ENCODE measurements at places on chromosomes 4 and X.
A peak's percentile ranks its signal among the peaks of the same experiment; 100 is the strongest.

DNA sequence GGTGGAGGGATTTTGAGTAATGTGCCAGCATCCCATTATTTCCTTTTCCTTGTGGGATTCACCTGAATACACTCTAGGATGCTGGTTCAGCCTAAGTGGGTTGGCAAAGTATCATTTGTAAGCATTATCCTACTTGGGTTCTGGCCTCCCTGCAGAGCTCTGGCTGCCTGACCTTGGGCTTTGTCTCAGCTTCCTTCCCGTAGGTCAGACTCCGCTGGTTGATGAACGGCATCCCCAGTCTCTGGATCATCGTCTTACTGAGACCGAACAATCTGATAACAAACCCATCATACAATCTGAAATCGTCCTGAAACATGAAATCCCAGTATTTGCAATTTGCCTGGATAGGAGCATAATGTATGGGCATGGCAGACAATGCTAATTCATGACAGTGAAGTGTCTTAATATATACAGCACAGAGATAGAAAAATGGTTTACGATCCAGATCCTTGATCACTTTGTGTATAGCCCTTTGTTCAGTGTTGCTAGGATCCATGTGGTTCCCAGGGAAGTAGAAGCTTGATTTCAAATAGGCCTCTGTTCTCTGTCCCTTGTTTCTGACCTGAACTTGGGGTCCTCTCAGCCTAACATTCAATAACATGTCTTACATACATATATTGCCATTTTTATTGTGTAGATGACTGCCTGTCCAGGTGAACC, 5.5 kb downstream of the MID2 start:
- DNase-seq = no peak

DNA sequence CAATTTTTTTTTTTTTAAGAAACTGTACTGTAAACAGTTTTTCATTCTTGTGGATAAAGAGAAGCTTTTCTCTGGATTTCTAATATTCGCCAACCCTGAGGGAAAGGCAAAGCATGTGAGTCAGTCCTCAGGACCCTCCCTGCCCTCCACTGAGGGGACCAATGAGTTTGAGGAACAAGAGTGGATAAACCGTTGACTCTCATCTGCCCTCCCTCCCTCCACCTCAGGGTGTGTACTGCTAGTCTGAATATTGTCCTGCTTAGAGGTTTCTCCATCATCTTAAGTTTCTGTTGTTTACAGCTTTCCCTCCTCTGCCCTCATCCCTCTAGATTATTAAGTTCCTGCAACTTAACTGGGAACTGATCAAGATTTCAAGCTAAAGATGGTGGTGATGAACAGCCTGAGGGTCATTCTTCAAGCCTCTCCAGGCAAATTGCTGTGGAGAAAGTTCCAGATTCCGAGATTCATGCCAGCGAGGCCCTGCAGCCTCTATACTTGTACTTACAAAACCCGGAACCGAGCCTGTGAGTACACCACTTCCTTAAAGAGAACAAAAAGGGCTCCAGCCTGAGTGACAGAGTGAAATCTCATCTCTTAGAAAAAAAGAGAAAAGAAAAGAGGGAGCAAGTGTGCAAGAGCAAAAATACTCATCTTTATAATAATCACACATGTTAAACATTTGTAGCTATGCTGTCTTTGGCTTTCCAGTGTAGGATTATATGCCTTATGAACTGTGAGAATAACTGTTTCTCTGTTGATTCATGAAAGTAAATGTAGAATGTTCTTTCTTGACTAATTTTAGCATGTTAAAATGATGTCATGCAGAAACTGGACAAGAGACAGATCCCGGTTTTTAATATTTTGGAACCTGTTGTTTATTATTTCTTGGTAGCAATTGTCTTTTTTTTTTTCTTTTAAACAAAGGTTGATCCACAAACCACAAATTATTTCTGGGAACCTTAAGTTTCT, 11.9 kb downstream of the CA5B start:
- DNase-seq = no peak

GRCh38 chrX:63735882-63736281, 49.1 kb downstream of the ARHGEF9 start:
- no peak for DNase-seq

- no peak for DNase-seq
These were observed 256.8 kb downstream of the FSTL5 start for GRCh38 chr4:161906836-161907589.

- no peak for DNase-seq
These were observed 55.0 kb upstream of the TMEM33 start for GRCh38 chr4:41880022-41880837.

DNA sequence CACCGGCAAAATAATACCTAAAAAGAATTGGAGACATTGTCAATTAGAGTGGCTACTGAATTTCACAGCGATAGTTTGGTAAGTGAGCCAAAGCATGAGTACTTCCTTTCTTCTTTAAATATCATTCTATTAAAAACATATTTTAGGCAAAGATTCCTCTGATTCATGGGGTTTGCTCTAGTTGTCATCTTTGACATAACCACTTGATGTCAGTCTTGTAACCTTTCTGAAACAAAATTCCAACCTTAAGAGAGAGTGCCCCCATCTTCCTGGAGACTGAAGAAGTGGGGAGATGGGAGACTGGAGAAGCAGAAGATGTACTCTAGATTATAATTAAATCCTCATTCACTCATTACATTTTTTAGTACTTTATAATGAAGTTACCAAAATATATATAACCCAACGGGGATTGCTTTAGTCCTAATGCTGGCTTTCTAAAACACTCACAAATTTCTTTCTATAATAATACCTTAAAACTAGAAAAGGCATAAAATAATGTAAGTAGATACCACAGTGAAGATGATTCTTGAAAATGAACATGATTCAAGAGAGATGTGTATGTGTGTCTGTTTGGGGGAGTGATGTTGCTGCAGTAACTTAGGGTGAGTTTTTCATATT, 96.4 kb downstream of the EMCN start:
- DNase-seq = peak; percentile 8

- no peak for DNase-seq
These were observed 467.0 kb upstream of the CTSO start for GRCh38 chr4:156420623-156421022.

GRCh38 chr4:3442959-3443749, 1.4 kb downstream of the HGFAC start:
- peak; percentile 16 for DNase-seq

DNA sequence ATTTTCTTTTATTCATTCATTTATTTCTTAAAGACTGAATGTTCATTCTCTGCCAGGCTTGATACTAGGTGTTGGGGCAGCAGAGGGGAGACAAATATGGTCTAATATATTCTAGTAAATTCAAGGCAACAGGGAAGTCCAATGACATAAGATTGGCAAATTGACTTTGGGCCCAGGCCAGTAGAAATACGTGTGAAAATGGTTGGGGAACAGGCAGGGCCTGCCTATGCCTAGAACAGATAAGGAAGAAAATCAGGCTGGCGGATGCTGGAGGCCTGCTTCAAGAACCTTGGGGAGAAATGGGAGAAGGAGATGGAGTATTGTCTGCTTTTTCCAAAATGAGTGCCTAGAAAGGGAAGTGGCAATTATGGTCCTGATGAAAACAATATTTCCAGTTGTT, 108.6 kb downstream of the RTL5 start:
- DNase-seq = no peak

DNA sequence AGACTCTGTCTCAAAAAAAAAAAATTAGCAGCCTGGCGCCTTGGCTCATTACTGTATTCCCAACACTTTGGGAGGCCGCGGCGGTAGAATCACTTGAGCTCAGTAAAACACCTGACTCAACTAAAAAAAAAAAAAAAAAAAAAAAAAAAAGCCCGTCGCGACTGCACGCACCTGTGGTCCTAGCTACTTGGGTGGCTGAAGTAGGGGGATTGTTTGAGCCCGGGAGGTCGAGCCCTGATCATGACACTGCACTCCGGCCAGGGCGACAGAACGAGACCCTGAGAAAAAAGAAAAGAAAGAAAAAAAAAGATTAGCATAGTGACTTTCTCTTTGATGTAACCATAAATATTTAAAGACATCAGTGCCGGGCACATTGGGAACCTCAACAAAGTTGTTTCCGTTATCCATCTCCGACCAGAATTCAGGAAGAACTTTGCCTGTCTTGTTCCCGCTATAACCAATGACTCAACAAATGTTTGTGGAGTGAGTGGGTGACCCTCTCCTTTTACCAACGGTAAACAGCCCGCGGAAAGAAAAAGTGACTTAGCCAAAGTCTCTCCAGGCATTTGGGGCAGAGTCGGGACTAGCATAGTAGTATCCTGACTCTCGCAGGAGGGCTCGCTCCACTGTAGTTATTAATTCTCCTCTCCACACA, 553 bp upstream of the MED28 start:
- DNase-seq = no peak

- DNase-seq = no peak
These were observed 39.2 kb upstream of the MSMO1 start for GRCh38 chr4:165288226-165288625.

DNA sequence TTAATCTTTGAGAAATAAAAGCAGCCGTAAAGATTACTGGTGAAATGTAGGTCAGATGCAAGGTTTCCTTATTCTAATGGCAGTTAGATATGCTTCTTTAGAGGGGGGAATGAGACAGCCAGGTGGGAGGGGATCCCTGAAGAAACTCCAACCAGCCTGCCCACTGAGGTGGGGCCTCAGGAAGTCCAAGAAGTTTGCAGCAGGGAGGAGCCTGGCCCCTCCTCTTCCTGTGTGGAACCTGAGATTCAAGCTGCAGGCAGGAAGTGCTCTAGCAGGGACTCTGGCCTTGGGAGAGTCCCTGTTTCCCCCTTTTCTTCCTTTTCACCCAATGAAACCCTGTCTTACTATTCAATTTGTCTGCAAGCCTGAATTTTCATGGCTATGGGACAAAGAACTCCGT, 101.4 kb upstream of the SLITRK2 start:
- DNase-seq = no peak

GRCh38 chr4:10203851-10204250, 87.3 kb upstream of the WDR1 start:
- no peak for DNase-seq

- no peak for DNase-seq
These were observed 24.4 kb downstream of the CFAP99 start for GRCh38 chr4:2443061-2443730.

- peak; percentile 26 for DNase-seq
These were observed 29.9 kb upstream of the TET2 start for GRCh38 chr4:105116616-105117319.

DNA sequence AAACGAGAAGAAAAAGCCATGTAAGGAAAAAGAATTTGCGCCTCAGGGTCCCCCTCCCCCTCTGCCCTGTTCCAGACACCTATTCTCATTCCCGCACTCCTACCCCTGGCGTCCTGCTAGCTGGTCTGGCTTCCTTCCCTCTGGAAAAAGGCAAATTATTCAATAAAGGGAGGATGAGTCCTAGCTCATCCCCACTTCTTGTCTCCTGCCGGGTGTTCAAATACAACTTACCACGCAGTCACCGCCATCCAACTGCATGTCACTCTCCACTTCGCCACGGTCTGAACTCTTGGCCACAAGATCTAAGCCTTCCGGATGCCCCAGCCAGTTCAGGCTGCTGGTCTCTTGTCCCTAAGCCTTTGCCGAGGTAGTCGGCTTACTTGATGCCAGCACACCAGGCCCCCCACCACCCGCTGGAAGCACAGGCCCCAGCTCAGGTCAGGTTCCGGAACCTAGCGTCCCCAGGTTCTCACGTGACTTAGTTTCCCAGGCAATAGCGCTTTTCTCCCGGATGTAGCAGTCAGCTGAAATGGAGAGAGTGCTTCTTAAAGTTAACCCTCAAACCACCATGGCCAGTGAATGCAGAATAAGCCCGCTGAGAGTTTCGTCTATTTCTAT, 209.6 kb upstream of the SPIN4 start:
- peak; percentile 92 for DNase-seq

- DNase-seq = no peak
These were observed 39.7 kb downstream of the RGS12 start for GRCh38 chr4:3332498-3332897.

DNA sequence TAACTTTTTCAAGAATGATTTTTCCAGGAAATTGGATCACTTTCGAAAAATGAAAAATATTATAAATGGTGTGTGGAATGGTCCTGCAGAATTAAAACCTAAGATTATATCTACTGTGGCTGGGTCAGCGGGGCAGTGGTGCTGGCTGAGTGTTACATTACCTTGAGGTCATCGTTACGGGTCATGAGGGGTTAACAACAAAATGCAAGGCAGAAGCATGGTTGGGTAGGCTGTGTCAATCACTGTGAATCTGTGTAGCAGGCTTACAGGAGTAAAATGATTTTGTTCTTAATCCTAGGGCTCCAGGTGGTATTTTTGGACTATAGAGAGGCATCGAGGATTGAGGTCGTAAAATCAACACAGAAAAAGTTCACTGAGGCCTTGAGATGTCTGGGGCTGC, 105.2 kb upstream of the AMOT start:
- DNase-seq = no peak

GRCh38 chr4:122360754-122361153, 18.1 kb upstream of the ADAD1 start:
- DNase-seq = no peak

GRCh38 chr4:113540859-113541258, 220.7 kb downstream of the CAMK2D start:
- DNase-seq = no peak

- DNase-seq = no peak
These were observed 32.9 kb upstream of the STX18 start for GRCh38 chr4:4574792-4575191.

- DNase-seq = no peak
These were observed 325.5 kb downstream of the PCDH18 start for GRCh38 chr4:137206781-137207180.

- no peak for DNase-seq
These were observed 93.4 kb upstream of the ENPP6 start for GRCh38 chr4:184310881-184311709.

- no peak for DNase-seq
These were observed 124.9 kb downstream of the STOX2 start for GRCh38 chr4:184030036-184030435.

DNA sequence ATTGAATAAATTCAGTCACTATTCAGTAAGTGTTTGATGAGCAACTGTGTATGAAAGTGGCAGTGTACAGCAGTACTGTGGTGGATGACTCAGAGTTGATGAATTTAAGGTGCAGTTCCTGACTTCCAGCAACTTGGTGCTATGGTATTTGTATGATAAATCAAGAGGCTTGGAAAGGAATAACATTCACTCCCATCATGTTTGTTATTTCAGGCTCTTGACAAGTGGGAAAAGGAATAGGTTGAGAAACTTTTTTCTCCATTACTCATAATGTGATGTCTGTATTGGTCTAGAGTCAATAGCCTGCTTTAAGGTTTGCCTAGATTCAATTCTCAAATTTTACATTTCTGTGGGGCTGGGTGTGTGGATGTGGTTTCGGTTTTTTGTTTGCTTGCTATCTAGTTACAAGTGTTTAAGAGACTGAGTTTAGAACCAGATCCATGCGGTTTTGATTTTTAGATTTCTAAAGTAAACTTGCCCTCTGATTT, 35.1 kb upstream of the CYP2U1 start:
- DNase-seq = no peak

- no peak for DNase-seq
These were observed 16.8 kb downstream of the HPGDS start for GRCh38 chr4:94325835-94326234.

Measured in NCI-H1092 treated with DMSO at 0.1 percent for 48 hours (cell line).